Activated T-helper 1 cell treated with anti-CD3 and anti-CD28 coated beads, Interleukin-12 subunit alpha, Interleukin-12 subunit beta, Interleukin-2, Interleukin-4 antibody, amounts not matched to agents 30 ng/mL and 10 ng/mL and 1 ng/mL, durations not matched to agents 14 hours and 24 hours and 36 hours (primary cell): ENCODE measurements at places on chromosomes 6 and 20. TPM values are rescaled to one million over a fixed set of nuclear protein-coding genes. Genes with fewer than 3 reads are reported as not detected.

- H3K27ac ChIP-seq = no peak overlapping the region
- H3K36me3 ChIP-seq = no peaks in the 10 kb centered on the region
- no peaks in the 10 kb centered on the region for H3K4me1 ChIP-seq
Measured at GRCh38 chr6:73964241-73964854, 268.3 kb downstream of the CD109 start.

GRCh38 chr6:87826424-87826823, 124.4 kb upstream of the AKIRIN2 start:
- H3K36me3 ChIP-seq = no peaks in the 10 kb centered on the region
- no peak for DNase-seq
- no peak overlapping the region for H3K4me3 ChIP-seq
- no peak overlapping the region for H3K27ac ChIP-seq
- peaks cover 4% of the 10 kb centered on the region for H3K27me3 ChIP-seq

OVOL2 gene
- total RNA-seq = not detected in 2 replicates

DNA sequence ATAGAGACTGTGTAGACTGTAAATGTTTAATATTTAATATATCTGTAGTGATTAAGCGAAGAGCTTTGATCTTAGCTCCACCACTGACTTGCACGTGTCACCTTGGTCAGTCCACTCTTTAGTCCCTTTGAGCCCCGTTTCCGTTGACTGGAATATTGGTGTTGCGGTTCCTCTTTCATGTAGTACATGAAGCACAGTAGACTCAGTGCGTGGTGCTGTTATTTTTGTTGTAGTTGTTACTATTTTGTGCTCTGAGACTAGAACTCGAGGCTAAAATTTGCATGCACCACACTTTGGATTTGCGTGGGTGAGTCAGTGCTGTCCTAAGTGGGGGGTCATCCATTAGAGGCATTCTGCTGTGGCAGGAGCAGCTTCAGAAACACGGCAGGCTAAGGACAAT, 291.4 kb downstream of the QKI start:
- H3K4me3 ChIP-seq = no peak overlapping the region
- H3K27me3 ChIP-seq = peaks cover 7% of the 10 kb centered on the region
- no peaks in the 10 kb centered on the region for H3K36me3 ChIP-seq
- H3K4me1 ChIP-seq = no peaks in the 10 kb centered on the region
- DNase-seq = no peak

- H3K27me3 ChIP-seq = peaks cover 6% of the 10 kb centered on the region
- no peak for DNase-seq
- peaks cover 3% of the 10 kb centered on the region for H3K4me1 ChIP-seq
- no peak overlapping the region for H3K4me3 ChIP-seq
- no peak overlapping the region for H3K27ac ChIP-seq
- H3K36me3 ChIP-seq = no peaks in the 10 kb centered on the region
Measured at GRCh38 chr6:36777801-36778200, 61.4 kb downstream of the CPNE5 start.
